ENCODE measurements at places on chromosomes 1 and 21.

GRCh38 chr1:152182431-152182830 is 23.4 kb upstream of the RPTN start:
- DNase-seq, result no peak

DNA sequence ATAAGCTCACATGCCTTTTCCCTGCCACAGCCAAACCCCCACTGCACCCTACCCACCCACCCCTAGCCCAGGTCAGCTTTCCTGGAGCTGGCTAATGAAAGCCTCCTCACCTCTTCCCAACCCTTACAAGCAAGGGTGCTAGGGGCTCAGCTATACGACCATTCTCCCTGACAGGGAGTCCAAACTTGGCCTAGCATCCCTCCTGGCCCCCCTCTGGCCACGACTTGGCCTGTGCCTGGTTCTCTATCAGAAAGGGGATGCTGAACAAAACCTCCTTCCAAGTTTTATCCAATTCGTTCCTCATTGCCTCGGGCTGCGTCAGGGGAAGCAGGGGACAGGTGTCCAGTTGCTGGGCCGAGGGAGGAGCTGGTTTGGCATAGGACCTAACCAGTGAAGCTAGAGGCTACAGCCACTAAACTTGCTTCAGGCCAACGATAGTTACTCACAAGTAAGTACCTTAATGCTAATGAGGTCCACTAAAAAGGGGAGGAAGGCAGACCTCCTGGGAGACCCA is 8.6 kb downstream of the TMEM81 start:
- no peak for DNase-seq

GRCh38 chr1:100053119-100053518 is 79.6 kb downstream of the SASS6 start:
- DNase-seq, result no peak

- DNase-seq, result no peak
Observed at GRCh38 chr21:43355266-43355924, 71.5 kb downstream of the SIK1 start.

GRCh38 chr21:38219049-38219628 is 37.7 kb upstream of the KCNJ15 start:
- DNase-seq, result peak; percentile 64

- no peak for DNase-seq
Observed at GRCh38 chr21:35077975-35078374, 28.9 kb upstream of the RUNX1 start.

GRCh38 chr1:64745986-64746940 is 1.4 kb downstream of the RAVER2 start:
- DNase-seq, result no peak

DNA sequence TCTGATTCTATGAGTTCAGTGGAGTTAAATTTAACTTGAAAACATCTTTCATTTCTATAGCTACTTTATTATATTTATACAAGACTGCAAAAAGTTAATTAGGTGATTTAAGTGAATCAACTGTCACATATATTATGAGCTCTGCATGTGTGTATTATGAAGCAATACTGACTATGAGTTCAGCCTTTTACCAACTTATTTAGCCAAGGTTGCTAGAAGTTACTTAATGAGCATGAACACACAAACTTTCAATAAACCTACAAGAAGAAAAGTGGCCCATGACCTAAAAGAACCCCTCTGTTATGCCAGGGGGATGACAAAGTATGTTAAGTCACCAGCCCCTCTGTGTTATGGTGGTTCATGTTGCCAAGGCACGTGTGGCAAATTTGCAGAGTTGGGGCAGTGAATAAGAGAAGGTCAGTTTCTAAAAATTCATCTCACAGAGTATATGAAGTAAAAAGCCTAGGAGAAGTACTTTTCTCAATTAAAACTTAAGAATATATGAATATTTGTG is 86.7 kb upstream of the LYPLAL1 start:
- no peak for DNase-seq

DNA sequence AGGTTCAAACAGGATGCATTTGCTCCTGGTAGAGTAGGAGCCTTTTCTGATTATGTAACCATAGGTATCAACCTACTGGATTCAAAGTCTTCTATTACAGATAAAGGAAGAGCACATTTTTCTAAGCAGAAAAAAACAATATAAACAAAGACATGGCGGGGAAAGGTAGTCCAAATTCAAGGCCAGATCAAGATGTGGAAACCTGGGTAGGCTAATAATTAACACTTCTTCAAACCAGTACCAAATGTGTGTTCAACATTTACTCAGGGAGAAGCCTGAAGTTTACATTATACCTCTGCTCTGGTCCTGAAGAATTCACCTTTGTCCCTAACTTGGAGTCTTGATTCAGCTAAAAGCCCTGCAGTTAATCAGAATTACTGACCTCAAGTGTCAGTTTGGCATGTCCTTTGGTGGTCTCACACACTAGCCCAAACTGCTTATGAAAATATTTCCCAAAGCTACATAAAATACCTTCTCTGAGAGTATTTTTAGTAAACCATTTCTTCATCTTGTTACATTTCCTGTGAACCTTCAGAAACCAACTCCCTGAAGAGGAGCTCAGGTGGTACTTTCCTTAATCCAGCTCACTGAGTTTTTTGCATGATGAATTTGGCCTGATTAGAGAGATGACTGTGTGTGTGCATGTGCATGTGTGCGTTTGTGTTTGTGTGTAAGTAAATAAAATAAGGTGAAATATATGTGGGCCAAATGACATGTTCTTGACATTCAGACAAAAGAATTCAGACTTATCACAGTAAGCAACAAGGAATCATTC is 70.2 kb downstream of the TOR3A start:
- no peak for DNase-seq

GRCh38 chr1:20212685-20213331 is 26.5 kb upstream of the PLA2G2C start:
- DNase-seq, result peak; percentile 75

GRCh38 chr1:214857716-214858115 is 224.8 kb upstream of the KCNK2 start:
- no peak for DNase-seq

DNA sequence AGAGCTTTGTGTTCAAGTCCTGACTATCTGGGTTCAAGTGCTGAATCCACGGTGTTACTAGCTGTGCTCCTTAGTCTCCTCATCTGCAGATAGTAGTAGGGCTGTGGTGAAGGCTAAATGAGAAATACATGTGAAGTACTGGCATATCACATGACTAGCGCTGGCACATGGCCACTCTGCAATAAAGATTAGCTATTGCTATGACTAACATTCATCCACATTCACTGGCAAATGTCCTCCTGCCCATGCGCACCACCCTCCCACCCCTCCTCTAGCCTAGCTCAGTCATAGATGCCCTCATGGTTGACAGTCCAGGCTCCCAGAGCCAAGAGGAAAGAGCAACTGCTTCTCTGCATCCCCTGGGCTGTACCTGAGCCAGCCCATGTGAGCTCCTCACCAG is 8.5 kb upstream of the COL8A2 start:
- no peak for DNase-seq

DNA sequence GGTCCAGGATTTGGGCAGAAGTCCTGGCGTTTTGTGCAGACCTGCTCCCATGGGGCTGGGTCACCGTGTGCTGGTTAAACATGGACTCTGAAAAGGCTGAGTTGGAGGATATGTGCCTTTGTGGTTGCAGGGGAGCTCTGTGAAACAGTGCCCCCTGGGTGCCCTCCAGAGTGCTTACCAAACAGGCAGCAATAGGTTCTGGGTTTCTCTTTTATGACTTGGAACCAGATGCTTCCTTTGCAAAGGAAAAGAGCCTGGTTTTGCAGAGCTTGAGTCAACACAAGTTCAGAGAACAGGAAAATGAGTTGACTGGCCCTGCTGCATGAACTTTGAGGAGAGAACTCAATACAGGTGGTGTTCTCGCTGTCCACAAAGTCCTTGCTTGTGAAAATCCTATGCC is 288.9 kb downstream of the TM2D1 start:
- DNase-seq, result no peak

DNA sequence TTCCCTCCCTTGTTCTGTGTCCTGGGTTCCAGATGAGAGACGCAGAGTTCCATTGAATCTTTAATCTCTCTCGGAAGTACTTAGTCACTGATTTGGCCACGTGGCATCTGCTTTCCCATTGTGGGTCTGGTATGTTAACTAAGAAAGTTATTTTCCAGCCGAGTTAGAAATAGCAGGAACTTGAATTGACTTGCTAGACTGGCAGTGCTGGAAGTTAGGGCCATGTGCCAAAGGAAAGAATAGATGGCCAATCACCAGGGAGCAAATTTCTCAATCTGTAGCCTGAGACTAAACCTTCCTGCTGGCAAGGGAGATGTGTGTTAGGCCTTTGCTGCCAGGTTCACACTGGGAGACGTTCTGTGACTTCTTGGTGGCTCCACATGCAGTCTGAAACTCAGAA is 24.2 kb upstream of the SLFNL1 start:
- DNase-seq, result no peak

DNA sequence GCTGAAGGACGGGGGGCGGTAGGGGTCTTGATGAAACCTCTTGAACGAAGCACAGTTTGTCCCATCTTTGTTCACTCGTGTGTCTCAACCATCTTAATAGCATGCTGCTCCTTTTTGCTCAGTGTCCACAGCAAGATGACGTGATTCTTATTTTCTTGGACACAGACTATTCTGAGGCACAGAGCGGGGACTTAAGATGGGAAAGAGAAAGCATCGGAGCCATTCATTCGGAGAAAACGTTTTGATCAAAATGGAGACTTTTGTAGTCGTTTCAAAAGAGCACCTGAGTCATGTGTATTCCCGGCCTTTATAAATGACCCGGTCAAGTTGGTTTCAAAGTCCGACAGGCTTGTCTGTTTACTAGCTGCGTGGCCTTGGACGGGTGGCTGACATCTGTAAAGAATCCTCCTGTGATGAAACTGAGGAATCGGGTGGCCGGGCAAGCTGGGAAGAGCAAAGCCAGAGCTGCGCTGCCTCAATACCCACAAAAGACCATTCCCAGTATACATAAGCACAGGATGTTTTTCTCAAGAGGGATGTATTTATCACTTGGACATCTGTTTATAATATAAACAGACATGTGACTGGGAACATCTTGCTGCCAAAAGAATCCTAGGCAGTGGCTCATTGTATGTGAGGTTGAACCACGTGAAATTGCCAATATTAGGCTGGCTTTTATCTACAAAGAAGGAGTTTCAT is 18.5 kb downstream of the ETS2 start:
- DNase-seq, result no peak

GRCh38 chr1:229092377-229093237 is 178.3 kb upstream of the RAB4A start:
- no peak for DNase-seq

DNA sequence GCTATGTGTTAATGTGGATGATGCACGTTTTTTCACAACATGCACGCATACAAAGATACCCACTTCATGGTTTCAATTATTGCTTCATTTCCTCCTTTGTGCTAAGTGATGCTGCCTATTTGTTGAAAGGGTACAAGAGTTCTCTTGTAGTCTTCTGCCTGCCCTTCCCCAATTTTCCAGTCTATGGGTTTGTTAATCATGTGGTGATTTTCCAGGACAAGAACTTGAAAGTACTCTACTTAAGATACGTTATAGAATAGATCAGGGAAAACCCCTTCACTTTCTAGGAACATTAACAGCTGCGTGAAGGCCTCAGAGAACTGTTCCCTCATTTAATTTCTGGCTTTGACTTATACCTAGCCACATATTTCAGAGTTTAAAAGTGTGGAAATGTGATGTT is 52.1 kb upstream of the SLC44A3 start:
- no peak for DNase-seq

- DNase-seq, result no peak
Observed at GRCh38 chr1:65174585-65174984, 26.6 kb downstream of the AK4 start.

- no peak for DNase-seq
Observed at GRCh38 chr21:46266946-46267345, 18.5 kb downstream of the MCM3AP start.

DNA sequence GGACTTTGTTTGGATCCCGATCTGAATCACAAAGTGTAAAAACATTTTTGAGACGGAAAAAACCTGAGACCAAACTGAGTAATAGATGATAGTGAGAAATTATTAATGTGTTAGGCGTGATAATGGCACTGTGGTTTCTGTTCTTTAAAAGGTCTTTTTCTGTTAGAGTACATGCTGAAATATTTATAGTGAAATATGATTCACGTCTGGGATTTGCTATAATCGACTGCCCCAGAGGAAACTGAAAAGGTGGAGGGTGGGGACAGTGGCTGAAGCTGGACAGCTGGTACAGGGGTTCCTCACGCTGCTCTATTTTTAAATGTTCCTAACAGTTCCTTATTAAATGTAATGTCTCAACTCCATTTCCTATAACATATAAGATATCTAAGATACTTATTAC is 11.2 kb downstream of the URB1 start:
- DNase-seq, result no peak

GRCh38 chr1:155279268-155279667 is 2.0 kb downstream of the HCN3 start:
- no peak for DNase-seq

DNA sequence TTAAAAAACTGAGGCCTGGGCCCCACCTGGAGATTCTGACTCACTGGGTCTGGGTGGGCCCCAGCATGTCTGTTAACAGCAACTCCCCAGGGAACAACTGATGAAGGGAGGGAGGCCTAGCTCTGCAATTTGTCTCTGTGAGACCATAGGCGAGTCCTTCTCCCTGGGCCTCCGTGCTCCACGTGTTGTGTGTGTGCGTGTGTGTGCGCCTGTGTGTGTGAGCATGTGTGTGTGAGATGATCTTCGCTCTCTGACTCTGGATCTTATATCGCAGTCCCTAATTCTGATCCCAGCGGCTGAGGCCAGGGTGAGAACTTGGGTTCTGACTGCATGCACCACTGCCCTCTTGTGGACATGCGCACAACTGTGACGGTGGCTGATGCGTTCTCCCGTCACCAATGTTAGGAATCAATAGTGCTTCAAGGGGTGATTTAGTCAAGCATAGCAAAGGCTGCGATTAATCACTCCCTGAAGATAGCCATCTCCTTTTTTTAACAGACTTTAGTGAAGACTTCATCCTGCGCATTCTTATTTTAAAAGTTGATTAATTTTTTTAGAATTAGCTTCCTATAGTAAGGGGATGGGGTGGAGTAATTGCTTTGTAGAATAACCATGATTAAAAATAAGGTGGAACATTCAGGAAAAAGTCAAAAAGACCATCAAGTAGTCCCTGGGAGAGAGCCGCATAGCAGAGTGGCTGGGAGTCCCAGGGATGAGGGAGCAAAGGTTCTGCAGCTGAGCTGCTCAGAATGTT is 62.4 kb upstream of the USP24 start:
- DNase-seq, result peak; percentile 50

DNA sequence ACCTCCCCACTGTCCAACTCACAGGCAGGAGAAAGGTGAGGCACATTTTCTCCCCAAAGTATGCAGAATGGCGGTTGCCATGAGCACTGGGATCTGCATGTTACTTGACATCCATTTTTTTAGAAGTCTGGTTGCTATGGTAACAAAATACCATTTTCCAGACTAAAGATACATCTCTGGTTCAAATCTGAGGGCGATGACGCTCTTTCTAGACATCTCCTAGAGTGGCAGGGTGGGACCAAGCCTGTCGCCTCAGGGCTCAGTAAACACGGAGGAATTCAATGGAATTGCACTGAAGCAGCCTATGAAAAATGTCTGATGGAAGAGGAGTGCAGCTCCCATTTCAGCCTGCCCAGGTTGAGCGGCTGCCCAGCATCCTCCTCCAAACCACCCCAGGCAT is 21.5 kb upstream of the FAM43B start:
- DNase-seq, result no peak

GRCh38 chr1:234111458-234112142 is 207.1 kb downstream of the SLC35F3 start:
- no peak for DNase-seq
